ENCODE measurements at places on chromosomes 1 and 21.
A peak's percentile ranks its signal among the peaks of the same experiment; 100 is the strongest.

GRCh38 chr1:224057461-224058199 lies 56.3 kb upstream of the FBXO28 start:
- no peak for DNase-seq

- peak; percentile 65 for DNase-seq
Measured at GRCh38 chr1:56235909-56236510, 343.4 kb downstream of the PLPP3 start.

- no peak for DNase-seq
Measured at GRCh38 chr1:215776336-215776735, 209.2 kb downstream of the KCTD3 start.

- DNase-seq, result no peak
Measured at GRCh38 chr1:196669051-196669450, 17.2 kb downstream of the CFH start.

- no peak for DNase-seq
Measured at GRCh38 chr1:2605509-2606395, 19.2 kb downstream of the PRXL2B start.

- no peak for DNase-seq
Measured at GRCh38 chr1:117967477-117967876, 37.9 kb downstream of the WDR3 start.

- peak; percentile 39 for DNase-seq
Measured at GRCh38 chr1:45400049-45400448, 59.8 kb upstream of the MUTYH start.

GRCh38 chr21:41643246-41643966 lies 123.4 kb downstream of the RIPK4 start:
- no peak for DNase-seq

- DNase-seq, result no peak
Measured at GRCh38 chr1:216765346-216766300, 42.4 kb upstream of the ESRRG start.

- peak; percentile 71 for DNase-seq
Measured at GRCh38 chr1:224169718-224170270, 13.2 kb upstream of the DEGS1 start.

DNA sequence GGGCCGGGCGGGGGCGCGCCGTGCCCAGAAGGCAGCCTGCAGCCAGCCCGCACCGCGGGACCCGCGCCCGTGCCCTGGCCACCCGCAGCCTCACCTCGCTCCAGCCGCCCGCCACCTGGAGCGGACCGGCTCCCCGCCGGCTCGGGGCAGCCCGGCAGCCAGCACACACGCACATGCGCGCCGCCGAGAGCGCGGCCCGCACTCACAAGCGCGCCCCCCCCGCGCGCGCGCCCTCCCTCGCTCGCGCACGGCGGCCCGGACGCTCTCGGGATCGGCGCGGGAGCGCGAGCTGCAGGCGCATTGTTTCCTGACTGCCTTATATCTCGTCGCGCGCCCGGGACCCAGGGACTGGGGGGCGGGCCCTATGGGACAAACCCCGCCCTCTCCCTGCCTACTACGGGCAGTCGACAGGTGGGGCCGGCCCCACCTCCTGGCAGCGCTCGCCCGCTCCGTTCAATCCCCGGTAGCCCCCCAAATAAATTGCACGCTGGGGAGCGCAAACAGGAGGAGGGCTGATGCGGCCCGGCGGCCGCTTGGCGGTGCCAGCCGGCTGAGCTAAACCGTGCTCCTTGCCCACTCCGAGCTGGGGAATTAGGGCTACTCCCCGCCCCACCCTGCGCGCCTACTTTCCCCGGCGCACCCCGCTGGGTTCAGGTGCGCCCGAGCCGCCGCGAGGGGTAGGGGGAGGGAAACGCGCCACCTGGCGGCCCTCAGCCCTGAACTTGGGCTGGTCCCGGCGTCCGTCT lies at the start of gene MYCL:
MYCL (minus strand) TSS at position 204 of the 746 bp plus-strand sequence. CDS start 483 bp downstream, outside the sequence.
- peak; percentile 95 for DNase-seq

DNA sequence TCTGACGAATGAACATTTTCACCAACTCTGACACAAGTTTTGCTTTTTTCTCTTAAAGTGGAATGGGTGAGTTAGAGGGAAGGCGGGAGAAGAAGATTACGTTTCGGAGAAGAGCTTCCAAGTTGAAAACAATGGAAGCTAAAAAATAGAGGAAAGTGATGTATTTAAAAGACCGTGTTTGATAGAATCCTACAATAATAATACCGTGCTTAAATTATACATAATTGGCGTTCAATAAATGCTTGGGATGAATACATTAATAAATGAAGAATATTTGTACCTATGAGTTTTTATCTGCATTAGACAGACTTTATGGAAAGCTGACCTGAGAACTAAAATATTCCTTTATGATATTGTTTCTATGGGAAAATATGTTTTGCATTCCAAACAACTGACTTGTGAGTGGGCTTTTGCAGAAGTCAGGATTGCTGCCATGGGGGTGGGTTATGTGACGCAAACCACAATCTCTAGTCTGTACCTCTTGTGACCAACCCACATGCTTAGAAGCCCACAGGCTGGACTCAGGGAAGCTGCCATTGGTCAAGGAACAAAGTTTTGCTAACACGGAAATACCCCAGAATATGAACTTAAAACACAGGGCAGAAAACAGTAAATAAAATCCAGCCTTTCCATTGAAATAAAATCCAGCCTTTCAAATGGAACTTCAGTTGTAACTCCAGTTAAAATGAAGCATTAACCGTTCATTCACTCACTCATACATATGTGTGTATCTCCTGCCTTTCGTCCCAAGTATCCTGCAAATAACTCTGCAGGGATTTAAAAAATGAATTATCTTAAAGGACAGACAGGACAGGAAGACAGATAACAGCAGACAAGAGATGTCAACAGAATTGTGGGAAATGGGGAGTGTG lies 21.3 kb upstream of the ATF3 start:
- no peak for DNase-seq

- DNase-seq, result peak; percentile 41
Measured at GRCh38 chr1:47508702-47509431, 71.0 kb downstream of the FOXD2 start.

GRCh38 chr1:67850611-67851075 lies 17.4 kb upstream of the GNG12 start:
- DNase-seq, result no peak

- DNase-seq, result no peak
Measured at GRCh38 chr1:244792188-244792850, 43.1 kb upstream of the COX20 start.

GRCh38 chr1:178726545-178726944 lies 1.5 kb downstream of the RALGPS2 start:
- no peak for DNase-seq

GRCh38 chr1:8213136-8213535 lies 104.8 kb upstream of the SLC45A1 start:
- no peak for DNase-seq

DNA sequence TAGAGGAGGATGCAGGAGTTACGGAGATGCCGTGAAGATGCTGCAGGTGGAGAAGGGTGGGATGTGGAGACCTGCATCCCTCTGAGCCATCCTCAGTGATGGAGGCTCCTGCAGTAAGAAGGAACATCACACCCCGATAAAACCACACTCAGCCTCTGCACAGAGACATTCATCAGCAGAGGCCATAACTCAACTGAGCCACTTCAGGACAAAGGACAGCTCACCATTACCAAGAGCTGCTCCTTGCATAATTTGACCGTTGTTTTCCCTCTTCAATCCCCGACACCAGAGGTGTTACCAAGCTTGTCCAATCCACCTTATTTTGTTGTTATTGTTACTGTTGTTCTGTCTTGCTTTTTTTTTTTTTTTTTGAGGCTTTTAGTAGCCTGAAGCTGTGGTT lies 543.9 kb downstream of the AJAP1 start:
- DNase-seq, result peak; percentile 11

GRCh38 chr1:107767156-107767582 lies 197.8 kb downstream of the VAV3 start:
- no peak for DNase-seq

GRCh38 chr1:200038981-200039848 lies 11.7 kb downstream of the NR5A2 start:
- peak; percentile 75 for DNase-seq

DNA sequence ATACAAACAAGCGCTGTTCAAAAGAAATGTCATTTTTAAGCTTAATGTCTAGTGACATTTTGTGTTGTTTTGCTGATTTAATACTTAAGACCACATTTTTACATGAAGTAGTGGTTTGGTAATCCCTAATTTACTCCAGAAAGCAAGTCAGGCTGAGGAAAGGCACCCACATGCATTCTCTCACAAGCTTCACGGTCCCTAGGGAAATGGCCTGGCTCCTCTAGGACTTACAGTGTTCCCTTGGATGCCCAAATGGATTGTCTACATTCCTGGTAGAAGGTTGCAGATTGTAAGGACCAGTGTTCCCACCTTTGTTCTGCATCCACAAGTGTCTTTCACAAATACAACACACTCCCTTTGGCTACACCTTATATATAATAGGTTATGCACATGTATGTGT lies 9.5 kb downstream of the GPSM2 start:
- no peak for DNase-seq

- DNase-seq, result no peak
Measured at GRCh38 chr1:159938905-159939677, 6.3 kb downstream of the IGSF9 start.
